Activated T-helper 1 cell treated with anti-CD3 and anti-CD28 coated beads, Interleukin-12 subunit alpha, Interleukin-12 subunit beta, Interleukin-2, Interleukin-4 antibody, amounts not matched to agents 30 ng/mL and 10 ng/mL and 1 ng/mL, durations not matched to agents 14 hours and 24 hours and 36 hours (primary cell): ENCODE measurements at places on chromosomes 6 and 20.
A peak's percentile ranks its signal among the peaks of the same experiment; 100 is the strongest.

- DNase-seq, result no peak
Observed at GRCh38 chr20:24781418-24781980, 167.6 kb upstream of the CST7 start.

DNA sequence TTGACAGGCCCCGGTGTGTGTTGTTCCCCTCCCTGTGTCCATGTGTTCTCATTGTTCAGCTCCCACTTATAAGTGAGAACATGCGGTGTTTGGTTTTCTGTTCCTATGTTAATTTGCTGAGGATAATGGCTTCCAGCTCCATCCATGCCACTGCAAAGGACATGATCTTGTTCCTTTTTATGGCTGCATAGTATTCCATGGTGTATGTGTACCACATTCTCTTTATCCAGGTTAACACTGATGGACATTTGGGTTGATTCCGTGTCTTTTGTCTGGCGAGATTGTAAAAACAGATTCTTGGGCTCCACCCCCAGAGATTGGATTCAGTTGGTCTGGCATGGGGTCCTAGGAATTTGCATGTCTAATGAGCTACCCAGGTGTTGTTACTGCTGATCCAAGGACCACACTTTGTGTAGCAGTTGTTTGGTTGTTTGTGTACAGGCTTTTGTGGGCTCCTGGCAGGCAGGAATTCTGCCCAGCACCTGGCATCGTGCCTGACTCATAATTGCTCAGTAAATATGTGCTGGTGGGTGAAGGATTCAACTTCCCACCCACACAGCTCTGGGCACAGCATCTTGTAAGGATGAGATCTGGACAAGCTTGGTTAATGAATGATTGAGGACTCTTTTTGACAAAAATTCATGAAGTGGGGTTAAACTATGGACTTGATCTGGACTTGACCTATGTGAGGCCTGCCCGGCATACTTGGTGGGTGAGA lies 5.2 kb downstream of the TOX2 start:
- DNase-seq, result no peak

DNA sequence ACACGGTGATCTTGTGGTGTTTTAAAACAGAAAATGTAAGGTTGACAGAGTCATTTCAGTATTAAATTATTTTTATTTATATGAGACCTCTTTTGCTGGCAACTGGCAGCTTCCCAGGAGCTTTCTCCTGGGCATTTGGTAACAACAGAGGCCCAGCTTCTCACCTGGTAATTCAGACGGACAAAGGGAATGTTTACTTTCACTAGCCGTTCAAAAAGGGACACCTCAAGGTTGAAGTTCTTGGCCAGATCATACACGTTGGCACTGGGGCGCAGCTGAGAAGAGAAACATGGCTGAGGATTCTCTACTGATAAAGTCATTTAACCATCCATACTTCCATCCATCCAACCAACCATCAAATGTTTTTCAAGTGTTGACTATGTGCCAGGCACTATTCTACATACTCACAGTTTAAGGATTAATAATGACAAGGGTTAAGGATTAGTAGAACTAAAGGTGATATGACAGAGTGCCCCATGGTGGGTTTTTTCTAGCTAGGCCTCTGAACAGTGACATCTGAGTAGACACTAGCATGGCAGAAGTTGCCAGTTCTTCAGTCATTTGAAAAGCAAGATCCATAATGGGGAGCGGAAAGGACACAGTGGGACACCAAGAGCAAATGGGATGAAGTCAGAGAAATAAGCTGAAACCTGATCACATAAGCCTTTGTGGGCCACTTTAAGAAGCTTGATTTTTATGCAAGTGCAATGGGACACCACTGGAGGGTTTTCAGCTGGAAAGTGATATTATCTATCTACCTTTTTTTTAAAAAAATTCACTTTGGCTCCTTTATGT lies 25.1 kb downstream of the ZNFX1 start:
- DNase-seq, result no peak

DNA sequence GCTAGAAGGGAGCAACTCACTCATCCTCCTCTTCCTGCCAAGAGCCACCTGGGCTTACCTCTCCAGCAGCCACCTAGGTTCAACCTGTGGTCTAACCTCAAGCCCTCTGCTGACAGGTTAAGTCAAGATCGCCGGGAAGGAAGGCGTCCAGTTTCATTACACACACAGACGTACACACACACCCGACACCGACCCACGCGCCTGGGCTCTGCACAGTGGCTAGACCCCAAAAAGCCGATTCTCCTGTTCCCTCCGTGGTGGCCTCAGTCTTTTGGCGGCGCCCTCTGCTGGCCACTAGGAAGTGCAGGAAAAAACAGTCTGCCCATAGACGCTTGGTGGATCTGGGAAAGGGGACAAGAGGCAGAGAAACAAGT lies 52.8 kb downstream of the MRPL14 start:
- peak; percentile 51 for DNase-seq

- DNase-seq, result no peak
Observed at GRCh38 chr6:132567566-132567965, 2.6 kb upstream of the TAAR6 start.

DNA sequence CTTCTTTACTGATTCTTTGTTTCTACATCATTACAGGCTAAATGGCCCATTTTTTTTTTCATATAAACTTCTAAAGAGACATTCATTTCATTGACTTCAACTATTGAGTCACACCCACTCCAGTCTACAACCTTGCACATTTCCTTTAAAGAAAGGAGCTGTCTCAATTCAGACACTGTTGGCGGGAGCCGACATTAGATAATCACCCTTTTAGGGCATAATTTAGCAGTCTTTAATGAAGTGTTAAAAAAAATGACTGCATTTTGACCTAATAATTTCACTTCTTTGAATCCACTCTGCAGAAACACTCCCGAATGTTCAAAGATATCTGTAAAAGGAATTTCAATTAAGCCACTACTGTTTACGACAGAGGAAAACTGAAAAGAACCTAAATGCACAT lies 1.5 kb downstream of the EPM2A start:
- DNase-seq, result no peak

DNA sequence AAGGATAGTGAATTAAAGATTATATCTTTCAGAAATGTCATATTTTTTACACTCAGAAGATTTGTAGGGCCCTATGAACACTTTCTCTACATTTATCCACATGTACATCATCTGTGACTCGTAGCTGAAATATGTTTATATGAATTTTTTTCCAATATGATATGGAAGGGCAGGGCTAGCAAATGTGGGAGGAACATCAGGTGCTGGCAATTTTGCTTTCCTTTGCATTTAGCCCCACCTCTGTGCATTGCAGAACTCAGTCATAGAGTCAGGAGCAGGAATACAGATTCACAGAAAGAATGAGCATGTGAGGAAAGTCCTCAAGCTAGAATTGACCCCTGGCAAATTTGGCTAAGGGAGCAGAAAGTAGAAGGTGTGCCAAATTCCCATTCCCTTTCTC lies 129.9 kb downstream of the CRYBG1 start:
- no peak for DNase-seq

- no peak for DNase-seq
Observed at GRCh38 chr20:48956052-48956451, 34.5 kb downstream of the ARFGEF2 start.

- DNase-seq, result no peak
Observed at GRCh38 chr6:140897349-140897748, 1235.4 kb upstream of the GJE1 start.

GRCh38 chr20:38885357-38885756 lies 40.9 kb upstream of the FAM83D start:
- DNase-seq, result no peak

DNA sequence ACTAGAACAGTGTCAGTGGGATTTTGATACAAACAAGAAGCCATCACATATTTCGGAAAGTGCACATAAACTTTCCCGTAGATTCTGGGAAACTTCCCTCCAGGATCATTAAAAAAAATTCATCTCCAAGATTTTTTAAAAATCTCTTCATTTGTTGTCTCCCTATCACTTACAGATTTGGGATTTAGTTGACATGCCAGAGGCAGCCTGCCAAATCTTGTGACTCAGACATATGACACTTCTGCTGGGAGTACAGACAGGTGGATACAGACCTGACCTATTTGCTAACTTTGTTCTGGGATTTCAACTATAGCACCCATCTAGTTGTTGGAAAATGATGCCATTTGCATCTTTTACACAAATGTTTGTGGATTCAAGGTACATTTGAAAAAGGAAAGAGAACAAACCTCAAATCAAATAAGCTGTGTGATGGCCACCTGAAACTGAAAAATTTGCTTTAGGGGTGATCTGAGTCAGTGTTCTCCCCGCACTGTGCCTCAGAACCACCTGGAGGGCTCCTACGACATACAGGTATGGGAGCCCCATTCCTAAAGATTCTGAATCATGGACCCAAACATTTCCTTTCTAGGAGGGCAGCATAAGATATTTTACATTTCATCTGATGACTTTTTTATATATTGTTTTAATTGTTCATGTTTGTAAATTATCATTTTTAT lies 21.9 kb upstream of the CD2AP start:
- no peak for DNase-seq

GRCh38 chr6:50093116-50093937 lies 43.6 kb upstream of the DEFB112 start:
- no peak for DNase-seq

DNA sequence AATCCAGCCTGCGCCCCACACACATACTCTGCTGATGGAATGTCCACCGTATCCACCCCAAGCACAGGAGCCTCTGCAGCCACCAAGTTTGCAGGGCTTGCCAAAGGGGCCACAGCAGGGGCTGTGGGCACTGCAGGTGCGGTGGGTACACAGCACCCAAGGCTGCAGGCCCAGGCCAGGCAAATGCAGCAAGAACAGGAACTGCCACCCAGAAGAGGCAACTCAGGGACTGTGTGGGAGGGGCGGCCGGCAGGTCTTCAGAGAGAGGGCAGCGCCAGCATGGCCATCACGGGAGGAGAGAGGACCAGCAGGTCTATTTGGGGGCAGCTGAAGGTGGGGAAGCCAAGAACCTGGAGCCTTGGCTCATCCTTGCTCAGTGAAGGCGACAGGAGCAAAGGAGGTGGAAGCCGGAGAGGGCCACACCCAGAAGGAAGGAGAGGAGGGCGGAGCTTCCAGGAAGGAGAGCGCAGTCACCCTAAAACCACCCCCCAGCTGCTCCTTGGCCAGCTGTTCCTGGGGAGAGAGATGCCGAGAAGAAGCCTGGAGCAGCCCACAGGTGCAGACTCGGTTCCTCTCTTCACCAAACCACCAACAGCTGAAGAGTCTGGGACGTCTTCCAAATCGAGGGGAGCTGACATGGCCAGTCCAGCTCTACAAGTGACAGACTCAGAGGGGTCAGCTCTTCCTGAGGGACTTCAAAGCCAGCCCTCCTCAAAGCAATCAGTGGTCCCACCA lies 265.1 kb upstream of the CDYL start:
- no peak for DNase-seq
